Chondrocyte (in vitro differentiated cells): ENCODE measurements at places on chromosomes 5 and 9. TPM values are rescaled to one million over a fixed set of nuclear protein-coding genes. Genes with fewer than 3 reads are reported as not detected.

GRCh38 chr5:2214910-2215590, 332.3 kb upstream of the IRX4 start:
- DNase-seq = no peak
- H3K4me1 ChIP-seq = no peaks in the 10 kb centered on the region
- no peak overlapping the region for H3K27ac ChIP-seq
- no peaks in the 10 kb centered on the region for H3K36me3 ChIP-seq
- H3K27me3 ChIP-seq = peaks cover 13% of the 10 kb centered on the region
- H3K4me3 ChIP-seq = no peak overlapping the region

GRCh38 chr9:72305707-72306106, 59.3 kb downstream of the ZFAND5 start:
- no peak for DNase-seq
- H3K4me3 ChIP-seq = no peak overlapping the region
- no peaks in the 10 kb centered on the region for H3K27me3 ChIP-seq
- no peaks in the 10 kb centered on the region for H3K36me3 ChIP-seq
- H3K4me1 ChIP-seq = no peaks in the 10 kb centered on the region
- no peak overlapping the region for H3K27ac ChIP-seq

DNA sequence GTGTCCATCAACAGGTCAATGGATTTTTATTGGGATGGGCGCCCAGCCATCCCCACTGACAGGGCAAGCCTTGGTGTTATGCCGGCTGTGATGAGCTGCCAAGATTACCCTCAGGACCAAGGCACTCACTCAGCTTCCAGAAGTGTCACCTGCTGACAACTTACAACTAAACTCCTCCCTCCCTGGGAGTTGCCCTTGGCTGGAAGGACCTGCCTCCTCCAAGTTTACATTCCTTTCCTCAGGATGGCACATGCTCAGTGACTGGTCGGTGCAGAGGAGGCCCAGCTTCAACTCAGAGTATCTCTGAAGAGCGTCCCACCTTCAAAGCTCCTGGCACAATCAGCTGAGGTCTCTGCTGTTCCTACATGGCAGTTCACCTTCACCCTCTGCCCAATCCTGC, 52.5 kb upstream of the ZBTB43 start:
- no peaks in the 10 kb centered on the region for H3K36me3 ChIP-seq
- no peak overlapping the region for H3K4me3 ChIP-seq
- H3K27me3 ChIP-seq = peaks cover 51% of the 10 kb centered on the region
- DNase-seq = no peak
- H3K27ac ChIP-seq = no peak overlapping the region
- H3K4me1 ChIP-seq = no peaks in the 10 kb centered on the region

DNA sequence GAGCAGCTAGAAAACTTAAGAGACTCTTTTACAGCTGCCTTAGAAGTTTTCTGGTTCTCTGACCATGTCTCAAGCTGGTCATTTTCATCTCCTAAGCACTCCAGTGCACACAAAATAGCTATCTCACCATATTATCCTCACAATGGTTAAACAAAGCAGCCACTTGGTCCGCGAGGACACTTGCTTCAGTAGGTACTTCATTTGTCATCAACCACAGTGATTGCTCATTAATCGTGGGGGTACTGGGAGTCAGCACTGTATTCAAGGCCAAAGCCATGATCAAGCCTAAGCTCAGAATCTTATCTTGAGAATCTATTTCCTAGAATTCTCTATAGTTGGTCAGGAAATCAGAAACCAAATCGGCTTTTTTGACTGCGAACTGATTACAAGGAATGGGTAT, 2.9 kb downstream of the ARL14EPL start:
- no peak overlapping the region for H3K4me3 ChIP-seq
- H3K27ac ChIP-seq = no peak overlapping the region
- H3K36me3 ChIP-seq = no peaks in the 10 kb centered on the region
- H3K27me3 ChIP-seq = peaks cover 11% of the 10 kb centered on the region
- no peak for DNase-seq

- no peak within 1 kb of the TSS for H3K27ac ChIP-seq
- peaks cover 33% of the 10 kb centered on the region for H3K27me3 ChIP-seq
- no peak within 1 kb of the TSS for H3K4me3 ChIP-seq
- no peaks in the 10 kb centered on the region for H3K36me3 ChIP-seq
- no peaks in the 10 kb centered on the region for H3K4me1 ChIP-seq
These were observed at the start of gene C7 for GRCh38 chr5:40909264-40909663. Gene C7 (plus strand): TSS chr5:40909497. CDS start chr5:40909611, 114 bp downstream.

DNA sequence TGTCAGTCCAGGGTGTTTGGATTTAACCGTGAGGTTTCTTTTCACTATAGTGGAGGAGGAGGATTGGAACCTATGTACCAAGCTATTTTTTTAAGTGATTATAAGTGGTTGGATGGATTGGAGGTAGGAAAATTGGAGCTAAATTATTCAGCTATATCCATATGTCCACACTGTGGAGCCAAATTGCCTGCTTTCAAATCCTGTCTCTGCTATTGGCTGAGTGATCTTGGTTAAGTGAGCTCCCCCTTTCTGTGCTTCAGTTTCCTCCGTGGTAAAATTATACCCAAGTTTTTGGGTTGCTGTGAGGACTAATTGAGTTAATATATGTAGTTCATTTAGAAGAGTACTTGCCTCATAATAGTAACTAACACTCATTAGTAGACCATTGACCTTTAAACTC, 2.5 kb downstream of the CENPP start:
- H3K27me3 ChIP-seq = no peaks in the 10 kb centered on the region
- DNase-seq = no peak
- H3K36me3 ChIP-seq = no peaks in the 10 kb centered on the region
- no peak overlapping the region for H3K27ac ChIP-seq

DNA sequence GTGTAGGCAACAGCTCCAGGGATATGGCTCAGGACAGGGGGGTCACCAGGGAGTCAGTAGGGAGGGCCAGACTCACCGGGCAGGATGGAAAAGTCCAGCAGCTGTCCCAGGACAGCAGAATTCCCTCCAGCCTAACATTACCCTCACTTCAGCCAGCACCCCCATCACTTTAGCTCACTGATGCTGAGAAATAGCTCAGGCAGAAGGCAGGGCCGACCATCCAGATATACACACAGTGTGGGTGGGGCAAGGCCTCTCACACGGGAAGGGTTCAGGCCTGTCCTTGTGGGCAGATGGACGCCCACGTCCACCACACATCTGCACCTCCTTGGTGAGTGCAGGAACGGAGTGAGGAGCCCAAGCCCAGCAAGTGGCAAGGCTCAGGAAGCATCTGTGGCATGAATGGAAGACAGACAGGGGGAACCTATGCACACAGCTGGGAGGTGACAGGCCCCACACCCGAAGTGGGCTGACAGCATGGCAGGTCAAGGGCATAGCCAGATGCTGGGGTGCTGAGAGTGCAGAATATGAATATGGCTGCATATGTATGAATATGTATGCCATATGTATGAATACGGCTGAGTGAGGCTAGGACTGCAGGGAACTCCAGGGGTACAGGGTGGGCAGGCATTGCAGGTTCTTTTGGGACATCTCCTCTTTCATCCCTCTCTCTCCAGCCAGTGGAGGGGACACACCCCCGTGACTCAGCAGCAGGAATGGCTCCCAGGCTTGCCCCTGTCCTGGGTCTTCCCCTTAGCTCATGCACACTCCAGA, 17.0 kb downstream of the BICD2 start:
- H3K4me1 ChIP-seq = peaks cover 53% of the 10 kb centered on the region
- no peak for DNase-seq
- H3K36me3 ChIP-seq = no peaks in the 10 kb centered on the region
- no peak overlapping the region for H3K4me3 ChIP-seq
- H3K27ac ChIP-seq = peak overlapping the region; percentile 70
- H3K27me3 ChIP-seq = no peaks in the 10 kb centered on the region

The HTR4 gene
- total RNA-seq = not detected in 3 replicates

The TMEM38B gene
- total RNA-seq = 12.1 to 15.6 TPM (median 12.6 TPM) in 3 replicates

The ADAM19 gene
- total RNA-seq = 43.5 to 125 TPM (median 125 TPM) in 3 replicates

The PHF24 gene
- total RNA-seq = 0.30 to 1.0 TPM in 2 of 3 replicates, not detected in the other

The OR1Q1 gene
- not detected in 3 replicates for total RNA-seq

The PCDHB16 gene
- 4.3 to 6.1 TPM (median 5.9 TPM) in 3 replicates for total RNA-seq

The RRAGA gene
- total RNA-seq = 98.3 to 107 TPM (median 104 TPM) in 3 replicates
